NCI-H146 (cell line): ENCODE measurements at places on chromosomes 13 and 19.
A peak's percentile ranks its signal among the peaks of the same experiment; 100 is the strongest.

GRCh38 chr13:43432958-43433357 lies 353.8 kb downstream of the ENOX1 start:
- no peak for DNase-seq

DNA sequence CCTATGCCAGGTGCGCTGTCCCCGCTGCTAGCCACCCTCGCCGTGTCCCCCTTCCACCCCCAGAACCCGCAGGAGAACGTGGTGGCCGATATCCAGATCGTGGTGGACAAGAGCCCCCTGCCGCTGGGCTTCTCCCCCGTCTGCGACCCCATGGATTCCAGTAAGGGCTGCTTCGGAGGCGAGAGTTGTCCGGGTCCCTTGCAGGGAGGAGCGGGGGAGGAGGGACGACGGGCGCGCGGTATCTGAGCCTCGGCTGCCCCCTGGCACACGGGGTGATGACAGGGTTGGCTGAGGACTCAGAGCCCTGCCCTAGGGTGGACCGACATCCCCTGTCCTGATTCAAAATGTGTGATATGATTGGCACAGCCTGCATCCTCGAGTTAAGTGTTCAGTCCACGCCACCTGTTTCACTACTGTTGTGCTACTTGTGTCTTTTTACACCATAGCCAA lies 653 bp downstream of the MVB12A start:
- no peak for DNase-seq

GRCh38 chr19:46915386-46915785 lies 54.6 kb downstream of the ARHGAP35 start:
- DNase-seq, result no peak

- peak; percentile 94 for DNase-seq
These were observed at the start of gene TMC4 for GRCh38 chr19:54172471-54173358. TMC4 (minus strand) TSS chr19:54173160; CDS start chr19:54173117, 43 bp downstream.

- no peak for DNase-seq
These were observed 173.7 kb upstream of the ZNF507 start for GRCh38 chr19:32171719-32172151.

- DNase-seq, result peak; percentile 25
These were observed 2.1 kb upstream of the GRWD1 start for GRCh38 chr19:48443731-48444128.

DNA sequence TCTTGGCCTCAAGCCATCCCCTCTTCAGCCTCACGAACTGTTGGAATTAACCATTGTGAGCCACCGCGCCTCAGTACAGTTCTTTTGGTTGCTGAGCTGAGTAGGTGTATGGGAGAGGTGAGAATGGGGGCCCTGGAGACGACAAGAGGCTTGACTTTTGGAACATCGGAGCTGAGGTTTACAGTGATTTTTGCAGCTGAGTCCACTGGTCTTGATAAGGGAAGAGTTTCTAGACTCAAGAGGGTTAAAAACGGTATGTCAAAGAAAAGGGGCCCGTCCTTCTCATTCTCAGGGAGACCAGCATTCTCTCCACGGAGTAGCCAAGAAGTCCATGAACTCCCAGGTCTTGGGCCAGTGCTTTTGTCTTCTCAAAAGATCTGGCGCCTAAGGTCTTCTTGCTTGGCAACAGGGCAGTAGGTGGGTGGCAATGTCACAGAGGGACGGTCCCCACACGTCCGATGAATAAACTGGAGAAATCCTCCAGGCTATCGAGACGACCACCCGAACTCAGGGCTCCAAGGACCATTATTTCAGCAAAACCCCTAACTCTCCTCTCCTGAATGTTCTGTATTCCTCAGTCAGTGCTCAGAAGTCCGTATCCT lies 6.4 kb upstream of the QTRT1 start:
- DNase-seq, result no peak

GRCh38 chr19:46579361-46579879 lies 21.7 kb upstream of the CALM3 start:
- DNase-seq, result no peak

DNA sequence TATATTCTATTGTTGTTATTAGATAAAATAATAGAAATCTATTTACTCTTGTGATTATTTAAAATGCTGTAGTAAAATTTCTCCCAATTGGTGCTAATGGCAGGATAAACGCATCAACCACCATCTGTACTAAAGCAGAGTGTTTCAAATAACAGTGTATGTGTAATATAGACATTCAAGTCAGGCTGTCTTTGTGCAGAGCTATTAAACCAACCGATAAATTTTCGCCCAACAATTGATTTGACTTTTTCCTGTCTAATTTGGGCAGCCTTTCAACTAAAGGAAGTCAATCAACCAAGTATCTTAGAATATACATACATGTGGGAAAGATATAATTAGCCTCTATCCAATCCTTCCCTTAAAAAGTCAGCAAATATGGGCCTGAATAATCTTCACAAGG lies 5.8 kb downstream of the AMER2 start:
- DNase-seq, result no peak

- DNase-seq, result no peak
These were observed 109.7 kb downstream of the NUFIP1 start for GRCh38 chr13:44879452-44880058.

GRCh38 chr13:79909644-79910043 lies 428.7 kb downstream of the NDFIP2 start:
- no peak for DNase-seq

DNA sequence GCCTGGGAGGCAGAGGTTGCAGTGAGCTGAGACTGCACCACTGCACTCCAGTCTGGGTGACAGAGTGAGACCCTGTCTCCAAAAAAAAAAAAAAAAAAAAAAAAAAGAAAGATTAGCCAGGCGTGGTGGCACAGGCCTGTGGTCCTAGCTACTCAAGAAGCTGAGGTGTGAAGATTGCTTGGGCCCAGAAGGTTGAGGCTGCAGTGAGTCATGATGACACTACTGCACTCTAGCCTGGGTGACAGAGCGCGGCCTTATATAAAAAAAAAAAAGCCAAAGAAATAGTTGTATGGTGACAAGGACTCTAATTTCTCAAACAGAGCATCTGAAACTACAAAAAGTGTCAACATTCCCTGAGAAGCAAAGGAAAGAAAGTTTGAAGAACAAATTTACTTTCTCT lies 3.4 kb downstream of the PBX4 start:
- DNase-seq, result no peak
